ENCODE measurements at places on chromosomes 11 and 22.

DNA sequence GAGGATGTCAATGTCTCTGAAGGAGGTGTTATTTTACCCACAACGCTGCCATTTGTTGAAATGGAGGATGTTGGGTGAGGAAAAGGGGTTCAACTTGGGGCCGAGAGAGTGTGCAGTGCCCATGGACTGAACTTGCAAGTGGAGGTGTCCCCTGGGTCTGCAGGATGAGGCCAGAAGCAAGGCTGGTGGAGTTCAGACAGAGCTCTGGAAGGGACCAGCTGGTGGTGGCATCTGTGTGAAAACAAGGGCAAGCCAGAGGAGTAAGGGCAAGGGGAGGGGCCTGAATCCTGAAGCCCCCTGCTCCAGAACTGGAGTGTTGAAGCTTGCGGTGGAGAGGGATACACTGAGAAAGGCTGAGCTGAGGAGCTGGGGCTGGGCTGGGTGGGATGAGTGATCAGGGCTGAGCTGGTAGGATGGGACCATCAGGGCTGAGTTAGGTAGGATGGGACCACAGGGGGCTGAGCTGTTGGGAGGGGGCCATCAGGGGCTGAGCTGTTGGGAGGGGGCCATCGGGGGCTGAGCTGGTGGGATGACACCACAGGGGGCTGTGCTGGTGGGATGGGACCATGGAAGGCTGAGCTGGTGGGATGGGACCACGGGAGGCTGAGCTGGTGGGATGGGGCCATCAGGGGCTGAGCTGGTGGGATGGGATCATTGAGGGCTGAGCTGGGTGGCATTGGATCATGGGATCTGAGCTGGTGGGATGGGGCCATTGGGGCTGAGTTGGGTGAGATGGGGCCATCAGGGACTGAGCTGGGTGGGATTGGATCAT, 13.4 kb upstream of the CTSD start:
- no peaks in the 10 kb centered on the region for H3K36me3 ChIP-seq
- DNase-seq = no peak

- H3K36me3 ChIP-seq = no peaks in the 10 kb centered on the region
- H3K4me1 ChIP-seq = no peaks in the 10 kb centered on the region
- no peak overlapping the region for H3K4me3 ChIP-seq
These were observed 39.3 kb upstream of the TP53I11 start for GRCh38 chr11:44989831-44990566.

- H3K27ac ChIP-seq = no peak overlapping the region
- H3K36me3 ChIP-seq = no peaks in the 10 kb centered on the region
- H3K4me3 ChIP-seq = no peak overlapping the region
- no peak for DNase-seq
These were observed 11.3 kb downstream of the P2RY6 start for GRCh38 chr11:73283276-73284000.

DNA sequence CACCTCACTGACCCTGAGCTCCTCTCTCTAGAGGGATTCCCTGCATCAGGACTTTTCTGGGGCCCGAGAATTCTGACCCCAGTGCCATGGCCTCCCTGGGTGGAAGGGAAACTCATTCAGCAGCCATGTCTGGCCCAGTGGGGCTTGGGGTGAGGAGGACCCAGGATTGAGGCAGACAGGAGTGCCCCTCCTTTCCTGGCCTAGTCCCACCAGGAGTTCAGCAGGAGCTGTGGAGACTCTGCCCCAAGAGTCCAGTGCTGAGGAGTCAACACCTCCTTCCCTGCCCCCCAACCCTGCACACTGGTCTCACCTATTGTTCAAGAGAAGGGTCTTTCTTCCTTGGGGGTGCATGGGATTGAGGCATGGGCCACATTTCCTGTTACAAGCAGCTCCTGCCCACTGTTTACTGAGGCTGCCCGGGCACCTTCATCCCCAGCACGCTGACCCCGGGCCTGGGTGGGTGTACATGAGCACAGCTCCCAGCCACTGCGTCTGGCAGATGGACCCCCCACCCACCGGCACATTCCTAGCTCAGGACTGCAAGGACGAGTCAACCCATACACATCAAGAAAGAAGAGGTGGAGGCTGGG, 33.9 kb downstream of the ALX4 start:
- peaks cover 1% of the 10 kb centered on the region for H3K27me3 ChIP-seq
- DNase-seq = no peak
- no peaks in the 10 kb centered on the region for H3K36me3 ChIP-seq

GRCh38 chr11:119493712-119494111, 70.7 kb upstream of the THY1 start:
- peaks cover 5% of the 10 kb centered on the region for H3K27me3 ChIP-seq
- no peaks in the 10 kb centered on the region for H3K4me1 ChIP-seq
- no peaks in the 10 kb centered on the region for H3K36me3 ChIP-seq
- DNase-seq = no peak

- no peak overlapping the region for H3K27ac ChIP-seq
- DNase-seq = peak; percentile 51
- no peaks in the 10 kb centered on the region for H3K36me3 ChIP-seq
- no peak overlapping the region for H3K4me3 ChIP-seq
- H3K27me3 ChIP-seq = peaks cover 16% of the 10 kb centered on the region
- no peaks in the 10 kb centered on the region for H3K4me1 ChIP-seq
These were observed 23.4 kb upstream of the MPPED1 start for GRCh38 chr22:43388420-43388851.

DNA sequence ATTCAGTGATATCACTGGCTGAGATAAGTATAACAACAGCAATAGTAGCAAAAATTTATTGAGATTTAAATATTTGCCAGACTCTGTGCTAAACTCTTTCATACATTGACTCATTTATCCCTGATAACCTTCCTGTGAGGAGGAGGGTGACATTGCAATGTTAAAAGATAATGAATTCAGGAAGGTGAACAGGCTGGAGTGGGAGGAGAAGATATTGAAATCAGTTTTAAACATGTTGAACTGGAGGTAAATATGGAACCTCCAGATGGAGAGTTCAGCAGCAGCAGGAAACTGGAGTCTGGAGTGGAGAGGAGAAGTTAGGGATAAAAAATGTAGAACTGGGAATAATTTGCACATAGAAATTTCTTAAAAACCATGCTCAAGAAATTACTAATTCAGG, 142.0 kb upstream of the FAT3 start:
- no peaks in the 10 kb centered on the region for H3K27me3 ChIP-seq
- DNase-seq = no peak
- H3K36me3 ChIP-seq = no peaks in the 10 kb centered on the region
- H3K27ac ChIP-seq = no peak overlapping the region
- no peak overlapping the region for H3K4me3 ChIP-seq

DNA sequence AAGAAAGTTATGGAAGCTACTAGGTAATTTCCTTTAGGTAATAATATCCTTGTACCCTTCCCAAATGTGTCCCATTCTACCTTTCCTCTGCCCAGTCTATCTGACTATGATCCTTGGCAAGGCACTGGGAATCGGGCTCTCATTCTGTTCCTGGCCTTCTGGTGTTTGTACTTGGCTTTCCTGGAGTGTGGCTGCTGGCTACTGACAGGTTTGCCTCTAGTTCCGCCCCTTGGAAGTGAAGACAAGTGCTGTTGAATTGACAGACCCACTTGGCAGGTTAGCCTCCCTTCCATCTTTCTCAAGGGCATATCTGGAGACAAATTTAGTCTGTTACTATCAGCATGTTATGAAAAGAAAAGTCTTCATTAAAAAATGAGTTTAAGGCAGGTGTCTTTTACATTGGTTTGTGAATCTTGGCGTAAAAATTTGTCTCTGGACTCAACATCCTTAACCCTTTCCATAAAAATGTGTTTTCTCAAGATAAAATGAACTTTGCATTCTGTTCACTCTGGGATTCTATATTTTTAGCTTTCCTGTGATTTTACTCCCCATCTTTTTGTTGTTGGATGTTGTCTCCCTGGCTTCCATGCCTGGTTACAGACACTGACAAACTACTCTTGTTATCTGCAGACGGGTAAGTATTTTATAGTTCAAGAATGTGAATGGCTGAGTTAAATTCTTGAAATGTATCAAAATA, 287.4 kb upstream of the PDGFD start:
- H3K27me3 ChIP-seq = no peaks in the 10 kb centered on the region
- H3K36me3 ChIP-seq = no peaks in the 10 kb centered on the region
- no peak overlapping the region for H3K27ac ChIP-seq
- no peaks in the 10 kb centered on the region for H3K4me1 ChIP-seq
- DNase-seq = no peak

GRCh38 chr11:118903204-118904015, 19.7 kb downstream of the CXCR5 start:
- H3K4me3 ChIP-seq = no peak overlapping the region
- H3K4me1 ChIP-seq = no peaks in the 10 kb centered on the region
- no peak overlapping the region for H3K27ac ChIP-seq
- H3K27me3 ChIP-seq = no peaks in the 10 kb centered on the region
- peaks cover 22% of the 10 kb centered on the region for H3K36me3 ChIP-seq
- DNase-seq = no peak

- DNase-seq = peak; percentile 82
- H3K27me3 ChIP-seq = peaks cover 2% of the 10 kb centered on the region
- peak overlapping the region; percentile 95 for H3K4me3 ChIP-seq
- peaks cover 15% of the 10 kb centered on the region for H3K36me3 ChIP-seq
- H3K4me1 ChIP-seq = peaks cover 36% of the 10 kb centered on the region
These were observed 32.3 kb downstream of the NEAT1 start for GRCh38 chr11:65454696-65455456.

DNA sequence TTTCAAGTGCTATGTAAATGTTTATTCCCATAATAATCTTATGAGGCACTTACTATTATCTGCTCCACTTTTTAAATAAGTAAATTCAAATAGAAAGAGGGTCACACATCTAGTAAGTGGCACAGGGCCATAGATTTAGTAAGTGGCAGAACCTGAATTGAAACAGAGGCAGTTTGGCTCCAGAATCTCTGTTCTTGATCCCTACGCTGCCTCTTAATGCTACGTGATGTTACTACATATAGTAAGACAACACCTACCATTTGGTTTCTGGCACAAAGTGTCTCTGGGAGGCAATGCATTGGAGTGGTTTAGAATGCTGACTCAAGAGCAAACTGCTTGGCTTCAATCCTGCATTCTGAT, 1018.3 kb downstream of the DLG2 start:
- H3K27ac ChIP-seq = no peak overlapping the region
- no peaks in the 10 kb centered on the region for H3K4me1 ChIP-seq
- H3K27me3 ChIP-seq = no peaks in the 10 kb centered on the region
- no peak for DNase-seq

Data from activated T-helper 1 cell treated with anti-CD3 and anti-CD28 coated beads, Interleukin-12 subunit alpha, Interleukin-12 subunit beta, Interleukin-2, Interleukin-4 antibody, amounts not matched to agents 30 ng/mL and 10 ng/mL and 1 ng/mL, durations not matched to agents 14 hours and 24 hours and 36 hours (primary cell).